ENCODE measurements at places on chromosomes 6 and 20.

DNA sequence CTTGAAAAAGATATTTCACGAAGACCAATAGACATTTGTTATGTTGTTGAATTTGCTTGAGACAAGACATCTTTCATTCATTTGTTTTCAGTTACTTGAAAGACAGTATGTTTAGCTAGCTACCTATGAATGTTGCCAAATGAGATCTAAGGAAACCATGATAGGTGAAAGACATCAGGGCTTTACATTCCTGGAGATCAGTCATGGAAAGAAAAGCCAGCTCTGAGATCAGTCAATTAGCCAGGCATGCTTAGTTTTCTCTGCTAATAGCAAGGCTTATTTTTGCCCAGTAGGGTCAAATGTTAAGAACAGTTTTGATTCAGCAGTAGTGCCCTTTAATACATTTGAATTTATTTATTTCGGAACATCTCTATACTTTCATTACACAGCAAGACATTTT lies 116.5 kb upstream of the EDN1 start:
- DNase-seq = no peak

DNA sequence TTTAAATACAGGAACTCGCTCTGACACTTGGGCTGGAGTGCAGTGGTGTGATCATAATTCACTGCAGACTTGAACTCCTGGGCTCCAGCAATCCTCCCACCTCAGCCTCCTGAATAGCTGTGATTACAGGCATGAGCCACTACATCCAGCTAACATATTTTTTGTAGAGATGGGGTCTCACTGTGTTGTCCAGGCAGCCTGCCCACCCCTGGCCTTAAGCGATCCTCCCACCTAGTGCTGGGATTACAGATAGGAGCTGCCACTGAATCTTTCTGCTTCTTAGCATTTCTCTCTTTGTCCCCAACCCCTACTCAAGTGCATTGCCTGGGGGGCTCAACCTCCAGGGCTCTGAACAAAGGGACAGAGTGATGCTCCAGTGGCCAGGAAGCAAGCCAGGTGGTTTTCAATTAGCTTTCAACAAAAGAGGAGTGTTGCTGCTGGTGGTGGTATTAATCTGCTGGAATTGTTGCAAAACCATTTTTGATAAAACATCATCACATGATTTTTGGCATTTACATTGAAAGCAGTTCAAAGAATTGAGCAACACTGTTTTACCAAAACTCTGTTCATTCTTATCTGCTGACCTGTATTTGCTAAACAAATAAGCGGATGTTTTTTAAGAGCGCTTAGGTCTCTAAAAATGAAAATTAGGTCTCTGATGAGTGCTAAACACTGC lies 40.4 kb upstream of the BPIFA2 start:
- DNase-seq = no peak

- peak; percentile 59 for DNase-seq
Measured at GRCh38 chr20:25223179-25223661, 24.7 kb upstream of the PYGB start.

- DNase-seq = no peak
Measured at GRCh38 chr6:140107216-140107615, 732.8 kb upstream of the CITED2 start.

DNA sequence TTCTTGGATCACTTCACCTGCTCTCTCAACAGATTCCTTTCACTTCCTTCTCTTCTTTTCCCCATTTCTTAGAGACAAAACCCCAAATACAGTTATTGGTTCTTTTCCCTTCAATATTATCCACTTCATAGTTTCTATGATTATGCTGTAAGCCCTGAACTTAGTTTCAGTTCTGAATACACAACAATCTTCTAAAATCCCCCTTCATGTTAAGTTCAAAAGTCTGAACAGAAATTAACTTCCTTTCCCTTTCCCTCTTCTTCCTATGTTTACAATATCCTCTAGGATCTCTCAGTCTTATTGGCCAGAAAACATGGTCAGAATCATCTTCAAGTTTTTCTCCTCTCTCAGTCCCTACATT lies 57.7 kb downstream of the OGFRL1 start:
- DNase-seq = no peak

DNA sequence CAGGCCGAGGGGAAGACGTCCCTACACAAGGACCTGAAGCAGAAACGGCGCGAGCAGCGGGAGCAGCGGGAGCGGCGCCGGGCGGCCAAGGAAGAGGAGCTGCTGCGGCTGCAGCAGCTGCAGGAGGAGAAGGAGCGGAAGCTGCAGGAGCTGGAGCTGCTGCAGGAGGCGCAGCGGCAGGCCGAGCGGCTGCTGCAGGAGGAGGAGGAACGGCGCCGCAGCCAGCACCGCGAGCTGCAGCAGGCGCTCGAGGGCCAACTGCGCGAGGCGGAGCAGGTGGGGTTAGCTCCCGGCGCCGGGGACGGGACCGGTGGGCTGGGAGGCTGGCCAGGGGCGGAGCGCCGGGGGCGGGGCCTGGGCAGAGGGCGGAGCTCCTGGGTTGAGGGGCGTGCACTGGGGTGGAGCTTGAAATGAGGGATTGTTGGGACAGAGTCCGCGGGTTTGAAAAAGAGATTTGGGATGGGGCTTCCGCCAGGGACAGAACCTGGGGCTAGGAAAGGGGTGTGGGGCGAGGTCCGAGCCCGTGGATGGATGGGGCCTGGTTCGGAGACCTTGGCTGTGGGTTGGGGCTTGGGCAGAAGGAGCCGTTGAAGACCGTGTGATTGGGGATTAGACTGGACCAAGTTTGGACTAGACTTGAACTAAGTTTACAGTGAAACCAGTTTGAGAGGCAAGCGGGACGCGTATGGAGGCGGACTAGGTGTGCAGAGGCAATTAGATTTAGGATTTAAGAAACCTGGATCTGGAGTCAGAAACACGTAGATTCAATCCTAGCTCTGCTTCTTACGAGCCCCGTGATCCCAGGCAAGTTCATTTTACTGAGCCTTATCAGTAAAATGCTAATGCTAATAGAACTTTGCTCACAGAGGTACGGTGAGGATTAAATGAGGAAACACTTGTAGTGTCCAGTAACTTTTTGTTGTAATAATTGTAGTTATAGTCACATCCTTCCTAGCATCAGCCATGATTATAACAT lies 20.9 kb downstream of the DEF6 start:
- no peak for DNase-seq

GRCh38 chr6:33787954-33788693 lies 806 bp downstream of the LEMD2 start:
- DNase-seq = no peak

DNA sequence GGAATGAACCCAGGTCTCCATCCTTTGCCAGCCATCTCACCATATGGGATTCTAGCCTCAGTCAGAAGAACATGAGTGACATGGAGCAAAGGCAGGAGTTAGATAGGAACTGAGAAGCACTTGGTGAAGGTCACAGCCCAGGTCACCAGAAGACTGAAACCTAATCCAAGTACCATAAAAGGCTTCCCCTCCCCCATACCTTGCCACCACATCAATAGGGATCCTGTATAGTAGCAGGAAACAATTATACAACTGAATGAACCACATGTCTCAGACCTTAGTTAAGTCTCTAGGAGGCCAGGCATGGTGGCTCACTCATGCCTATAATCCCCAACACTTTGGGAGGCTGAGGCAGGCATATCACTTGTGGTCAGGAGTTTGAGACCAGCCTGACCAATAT lies 49.6 kb downstream of the KIZ start:
- DNase-seq = no peak

DNA sequence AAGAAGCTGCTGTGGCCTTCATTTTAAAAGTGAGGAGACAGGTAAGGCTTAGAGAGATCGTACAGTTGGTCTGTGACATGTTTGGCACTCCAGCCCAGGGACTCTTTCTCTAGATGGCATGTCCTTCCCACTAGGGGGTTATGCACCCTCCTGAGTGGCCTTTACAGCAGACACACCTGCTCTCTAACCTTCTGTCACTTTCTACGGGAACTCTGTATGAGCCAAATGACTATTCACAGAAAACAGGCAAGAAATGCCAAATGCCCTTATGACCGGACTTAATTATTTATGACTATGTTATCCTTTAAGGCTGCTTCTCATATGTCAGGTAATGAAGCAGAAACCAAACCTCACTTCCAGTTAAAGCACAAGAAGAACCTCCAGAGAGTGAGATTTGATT lies 91.2 kb downstream of the MAP3K5 start:
- no peak for DNase-seq

- no peak for DNase-seq
Measured at GRCh38 chr6:6008648-6009421, 2.1 kb upstream of the NRN1 start.

GRCh38 chr6:159305159-159305558 lies 136.0 kb downstream of the FNDC1 start:
- no peak for DNase-seq

GRCh38 chr6:120556491-120556890 lies 777.8 kb downstream of the TBC1D32 start:
- peak; percentile 43 for DNase-seq

DNA sequence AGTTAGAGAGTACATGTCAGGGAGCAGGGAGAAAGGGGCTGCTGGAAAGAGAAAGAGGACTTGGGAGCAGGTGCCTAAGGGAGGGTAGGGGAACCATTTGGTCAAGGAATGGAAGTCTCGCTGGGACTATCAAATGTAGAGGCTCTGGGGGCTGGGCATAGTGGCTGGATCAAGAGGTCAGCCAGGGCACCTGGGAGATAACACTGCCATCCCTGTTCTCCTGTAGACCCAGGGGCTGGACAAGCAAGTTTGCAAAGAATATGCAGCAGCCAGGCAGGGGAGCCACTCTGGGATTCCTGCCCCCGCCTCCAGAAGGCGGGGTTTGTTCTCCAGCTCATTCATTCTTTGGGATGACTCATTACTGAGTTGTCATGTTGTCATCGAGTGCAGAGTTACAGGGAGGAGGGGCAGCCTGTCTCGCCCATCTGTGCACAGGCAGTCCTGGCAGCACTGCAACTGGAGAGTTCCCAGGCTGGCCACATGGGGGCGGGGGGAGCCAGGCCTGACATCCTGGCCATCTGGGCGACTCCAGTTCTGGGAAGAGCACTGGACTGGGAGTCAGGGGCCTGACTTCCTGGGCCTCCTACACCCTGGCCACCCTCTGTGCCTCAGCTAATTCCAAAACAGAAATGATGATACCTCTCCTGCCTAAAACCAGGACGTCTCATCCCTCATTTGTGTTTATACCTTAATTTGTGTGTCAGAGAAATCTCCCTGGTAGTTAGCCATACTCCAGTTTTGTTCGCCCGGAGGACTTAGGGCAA lies 28.2 kb upstream of the ZFAND3 start:
- peak; percentile 89 for DNase-seq
